ENCODE measurements at places on chromosomes 1 and 21.

DNA sequence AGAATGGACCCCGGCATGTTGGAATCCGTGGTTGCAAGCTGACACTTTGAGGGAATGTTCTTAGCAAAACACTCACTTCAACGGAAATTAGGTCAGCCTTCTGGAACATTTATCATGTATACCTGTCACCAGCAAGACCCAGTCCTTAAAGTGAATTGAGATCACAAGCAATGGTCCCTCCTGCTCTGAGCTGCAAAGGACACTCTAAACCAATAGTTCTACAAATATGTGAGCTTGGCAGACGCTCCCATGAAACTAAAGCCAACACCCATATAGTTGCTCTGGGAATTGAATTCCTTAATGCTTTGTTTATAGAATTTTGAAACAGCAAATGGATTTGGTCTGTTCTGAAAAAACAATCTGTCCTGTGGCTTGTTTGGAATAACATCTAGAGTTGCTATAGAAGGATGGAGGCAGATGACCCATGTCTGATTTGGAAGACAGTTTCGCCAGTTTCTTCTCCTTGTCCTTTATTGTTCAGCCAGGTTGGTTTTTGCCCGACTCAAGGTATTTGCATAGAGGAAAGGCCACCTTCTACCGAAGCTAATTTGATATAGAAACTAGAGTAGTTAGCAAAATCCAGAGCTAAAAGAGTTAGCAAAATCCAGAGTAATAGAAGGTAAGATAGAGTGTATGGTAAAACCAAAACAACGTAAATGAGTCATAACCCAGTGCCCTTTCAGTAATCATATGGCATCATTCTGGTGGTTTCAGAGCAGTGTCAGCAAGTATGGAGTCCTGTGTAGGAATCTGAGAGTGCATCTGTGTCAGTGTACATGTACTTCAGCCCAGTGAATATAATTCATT is 236.2 kb downstream of the NFIA start:
- no peak for DNase-seq

GRCh38 chr1:21050031-21050430 is 126.7 kb downstream of the EIF4G3 start:
- DNase-seq, result no peak

DNA sequence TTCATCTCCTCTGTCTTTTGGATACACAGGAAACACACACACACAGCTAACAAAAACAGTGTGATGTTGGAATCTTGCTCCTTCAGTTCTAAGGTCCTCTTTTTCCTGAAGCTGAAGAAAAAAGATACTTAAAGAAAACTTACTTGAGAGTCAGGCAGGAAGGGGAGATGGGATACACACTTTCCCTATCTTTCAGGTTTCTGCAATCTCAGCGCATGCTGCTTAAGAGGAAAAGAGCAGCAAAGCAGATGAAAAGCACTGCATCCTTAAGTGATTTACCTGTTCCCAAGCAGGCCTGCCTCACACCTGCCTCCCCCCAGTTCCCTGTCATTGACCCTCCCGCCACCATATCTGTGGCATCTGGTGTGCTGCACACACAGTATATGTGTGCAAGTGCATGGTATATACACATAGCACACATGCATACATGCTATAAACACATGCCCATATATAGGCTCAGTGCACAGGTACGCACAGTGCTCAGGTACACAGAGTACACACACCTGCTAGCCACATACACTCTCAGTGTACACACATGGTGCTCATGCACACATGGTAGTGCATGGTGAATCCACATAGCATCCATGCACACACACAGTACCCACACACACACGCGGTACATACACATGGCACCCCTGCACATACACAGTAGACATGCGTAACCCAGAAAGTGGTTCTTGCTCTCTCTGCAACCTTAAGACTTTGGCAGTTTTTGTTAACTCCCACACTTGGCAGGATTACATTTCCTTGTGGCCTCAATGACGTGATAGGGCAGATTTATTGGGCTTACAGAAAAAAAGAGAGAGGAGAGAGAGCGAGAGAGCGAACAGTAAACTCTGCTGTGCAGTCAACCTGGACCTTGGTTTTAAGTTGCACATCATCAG is 166.9 kb downstream of the TOMM20 start:
- no peak for DNase-seq

DNA sequence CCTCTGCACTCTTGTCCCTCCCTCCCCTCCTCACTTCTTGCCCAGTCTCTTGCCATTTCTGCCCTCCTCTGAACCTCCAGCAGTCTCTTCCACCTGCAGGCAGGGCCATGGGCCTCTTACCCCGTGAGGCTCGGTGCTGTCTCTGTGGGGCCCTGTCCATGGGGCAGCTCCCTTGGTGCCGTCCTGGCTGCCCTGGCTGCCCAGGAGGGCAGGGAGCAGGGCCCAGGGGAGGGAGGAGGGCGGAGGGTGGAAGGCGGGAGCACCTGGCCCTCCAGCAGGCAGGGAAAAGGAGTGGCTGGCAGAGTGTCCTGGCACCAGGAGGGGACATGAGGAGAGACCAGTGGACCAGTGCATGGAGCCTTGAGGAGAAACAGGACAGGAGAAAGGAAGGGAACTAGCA is at the start of gene RORC:
Gene RORC (minus strand): TSS at position 198 of the 400 bp plus-strand sequence. CDS start 38 bp downstream, at position 160.
- DNase-seq, result peak; percentile 70

GRCh38 chr1:85550784-85551516 is 29.6 kb upstream of the CCN1 start:
- DNase-seq, result no peak

Data from Right ventricle myocardium superior (tissue), 1 donor.